ENCODE measurements at places on chromosomes 13 and 19.

GRCh38 chr19:941292-942132, 15.7 kb downstream of the ARID3A start:
- DNase-seq = no peak

DNA sequence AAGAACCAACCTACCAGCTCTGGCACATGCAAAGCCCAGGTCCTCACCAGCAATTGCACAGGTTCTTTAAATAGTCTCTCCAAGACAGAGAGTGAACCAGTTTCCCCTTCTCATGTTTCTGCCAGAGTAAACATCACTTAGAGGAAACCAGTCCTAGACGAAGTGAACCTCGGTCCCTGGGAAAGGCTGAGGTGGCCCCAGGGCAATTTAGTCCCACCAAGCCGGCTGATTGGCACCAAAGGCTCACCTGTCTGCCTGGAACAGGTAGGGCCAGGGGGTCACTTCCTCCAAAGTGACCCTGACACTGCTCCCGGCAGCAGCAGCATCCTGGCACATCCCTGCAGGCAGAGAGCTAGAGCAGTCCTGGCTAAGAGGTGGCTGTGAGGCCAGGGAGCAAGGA, 122.9 kb upstream of the ZNF507 start:
- no peak for DNase-seq

DNA sequence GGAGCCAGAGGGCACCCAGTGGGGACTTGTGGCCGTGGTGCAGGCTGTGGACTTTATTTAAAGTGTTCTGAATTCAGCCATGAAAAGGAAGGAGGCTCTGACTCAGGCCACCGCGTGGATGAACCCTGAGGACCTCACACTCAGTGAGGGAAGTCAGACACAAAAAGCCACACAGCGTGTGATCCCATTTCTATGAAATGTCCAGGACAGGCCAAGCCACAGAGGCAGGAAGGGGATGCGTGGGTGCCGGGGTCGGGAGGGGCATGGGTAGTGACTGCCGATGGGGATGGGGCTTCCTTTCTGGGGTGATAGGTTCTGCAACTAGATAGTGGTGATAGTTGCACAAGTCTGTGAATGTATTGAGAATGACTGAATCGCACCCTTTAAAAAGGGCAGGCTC, 8.7 kb upstream of the ZBTB7A start:
- DNase-seq = no peak

- no peak for DNase-seq
These were observed 522.5 kb downstream of the DIAPH3 start for GRCh38 chr13:59641261-59641660.

GRCh38 chr19:46023311-46023779, 492 bp upstream of the PGLYRP1 start:
- no peak for DNase-seq

DNA sequence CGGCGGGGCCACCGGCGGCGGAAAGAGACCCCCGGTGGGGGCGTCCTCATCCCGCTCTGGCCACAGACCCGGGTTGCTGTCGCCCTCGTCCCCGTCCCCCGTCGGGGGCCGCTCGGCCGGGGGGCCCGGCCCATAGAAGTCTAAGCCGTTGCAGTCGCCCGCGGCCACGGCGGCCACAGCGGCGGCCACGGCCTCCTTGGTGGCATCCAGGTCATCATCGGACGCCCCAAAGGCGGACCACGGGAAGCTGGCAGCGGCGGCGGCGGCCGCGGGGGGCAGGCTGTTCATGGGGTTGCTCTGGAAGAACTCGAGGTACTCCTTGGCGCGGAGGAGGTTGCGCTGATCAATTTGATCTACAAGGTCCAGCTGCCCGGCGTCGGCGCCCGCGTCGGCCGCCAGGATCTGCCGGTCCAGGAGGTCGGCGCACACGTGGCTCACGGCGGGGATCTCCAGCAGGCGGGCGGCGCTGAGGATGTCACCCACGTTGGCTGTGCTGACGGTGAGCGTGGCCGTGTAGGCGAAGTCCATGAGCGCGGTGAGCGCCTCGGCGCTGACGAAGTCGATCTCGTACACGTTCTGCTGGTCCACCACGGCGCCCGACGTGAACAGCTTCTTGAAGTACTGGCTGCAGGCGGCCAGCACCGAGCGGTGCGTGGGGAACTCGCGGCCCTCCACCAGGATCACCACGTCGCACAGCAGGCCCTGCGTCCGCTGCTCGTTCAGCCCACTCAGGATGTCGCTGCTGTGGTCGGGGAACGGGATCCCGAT, 12.1 kb downstream of the ZBTB7A start:
- no peak for DNase-seq

- no peak for DNase-seq
These were observed 46.9 kb downstream of the FNDC3A start for GRCh38 chr13:49022472-49023144.

Measured in natural killer cell (primary cell).